Fibroblast of the aortic adventitia (primary cell): ENCODE measurements at places on chromosomes 2 and 18. TPM values are rescaled to one million over a fixed set of nuclear protein-coding genes. Genes with fewer than 3 reads are reported as not detected.

Gene ZNF396
- total RNA-seq: 2.0 and 2.4 TPM in 2 replicates

DNA sequence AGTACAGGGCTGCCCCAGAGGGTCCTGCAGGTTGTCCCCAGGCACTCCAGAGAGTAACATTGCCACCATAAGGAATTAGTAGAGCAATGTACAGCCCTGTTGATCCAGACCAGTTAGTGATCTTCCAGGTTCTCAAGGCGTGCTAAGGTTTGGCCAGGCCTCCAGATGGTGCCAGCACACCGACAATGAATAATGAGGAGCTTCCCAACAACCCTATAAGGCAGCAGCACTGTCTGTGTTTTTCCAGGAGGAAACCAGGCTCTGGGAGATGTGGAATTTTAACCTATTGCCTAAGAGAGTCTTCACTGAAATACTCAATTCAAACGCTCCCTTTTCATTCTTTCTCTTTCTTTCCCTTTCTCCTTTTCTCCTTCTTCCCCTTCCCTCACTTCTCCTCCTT, 122.1 kb downstream of the MGAT5 start:
- peak; percentile 76 for DNase-seq

DNA sequence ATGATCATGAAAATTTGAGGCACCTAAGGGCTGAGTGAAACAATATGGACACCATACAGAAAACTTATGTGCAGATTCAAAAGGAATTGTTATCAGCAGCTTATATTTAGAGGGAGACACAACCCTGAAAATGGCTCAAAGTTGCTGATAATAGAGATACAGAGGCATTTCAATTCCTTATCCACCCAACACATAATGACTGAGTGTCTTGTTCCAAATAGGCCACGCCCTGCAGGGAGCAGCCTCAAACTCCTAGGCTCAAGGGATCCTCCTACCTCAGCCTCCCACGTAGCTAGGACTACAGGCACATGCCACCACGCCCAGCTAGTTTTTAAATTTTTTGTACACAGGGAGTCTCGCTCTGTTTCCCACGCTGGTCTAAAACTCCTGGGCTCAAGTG, 79.0 kb downstream of the LBH start:
- DNase-seq: no peak

GRCh38 chr2:47666332-47666731, 116.6 kb upstream of the MSH6 start:
- no peak for DNase-seq

Gene SERPINB3
- not detected in 2 replicates for total RNA-seq

Gene NAT8
- not detected in 2 replicates for total RNA-seq

Gene BMP10
- total RNA-seq: not detected in 2 replicates

DNA sequence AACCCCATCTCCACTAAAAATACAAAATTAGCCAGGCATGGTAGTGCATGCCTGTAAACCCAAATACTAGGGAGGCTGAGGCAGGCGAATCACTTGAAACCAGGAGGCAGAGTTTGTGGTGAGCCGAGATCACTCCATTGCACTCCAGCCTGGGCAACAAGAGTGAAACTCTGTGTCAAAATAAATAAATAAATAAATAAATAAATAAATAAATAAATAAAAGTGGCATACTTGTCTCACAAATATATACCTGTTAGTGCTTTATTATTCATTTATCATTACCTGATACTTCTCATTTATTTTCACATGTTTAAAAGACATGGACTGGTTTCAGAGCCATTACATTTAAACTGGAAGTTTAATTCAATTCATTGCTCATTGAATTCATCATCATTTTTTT, 491.4 kb upstream of the CDH7 start:
- no peak for DNase-seq

DNA sequence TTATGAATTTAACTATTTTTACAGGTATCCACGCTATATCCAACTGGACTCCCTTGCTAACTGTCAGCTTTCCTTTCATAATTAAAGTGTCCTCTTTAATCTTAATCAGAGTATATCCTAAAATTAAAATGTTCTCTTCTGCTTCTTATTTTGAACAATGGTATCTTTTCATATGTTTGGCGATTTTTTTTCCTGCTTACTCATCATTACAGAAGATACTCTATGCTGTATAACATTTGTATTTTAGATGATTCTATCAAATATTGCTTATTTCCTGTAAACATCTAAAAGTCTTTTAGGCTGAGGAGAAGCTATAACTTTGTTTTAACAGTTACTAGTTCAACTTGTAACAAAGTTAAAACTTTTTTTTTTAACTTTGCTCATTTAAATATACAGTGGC, 17.4 kb downstream of the SCN2A start:
- no peak for DNase-seq

GRCh38 chr2:187434342-187434785, 13.7 kb downstream of the CALCRL start:
- DNase-seq: peak; percentile 39

- DNase-seq: peak; percentile 82
Observed at GRCh38 chr2:164785457-164785856, 56.2 kb downstream of the COBLL1 start.

DNA sequence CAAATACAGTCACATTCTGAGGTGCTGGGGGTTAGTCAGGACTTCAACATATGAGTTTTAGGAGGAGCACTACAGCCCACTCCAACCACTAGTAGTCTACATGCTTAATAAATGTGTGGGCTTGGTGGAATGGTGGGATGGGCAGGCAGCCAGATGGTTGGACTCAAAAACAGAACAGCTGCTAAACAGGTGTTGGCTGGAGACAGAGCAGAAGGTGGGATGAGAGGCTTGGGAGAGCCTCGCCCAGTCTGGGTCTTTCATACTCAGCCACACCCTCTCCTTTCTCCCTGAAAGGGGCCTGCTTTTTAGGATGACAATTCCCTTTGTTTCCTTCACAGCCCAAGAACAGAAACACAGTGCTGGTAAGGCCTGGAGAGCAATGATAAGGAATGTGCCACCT, 143.9 kb upstream of the KLHL29 start:
- DNase-seq: no peak

Gene TMEM247
- total RNA-seq: not detected in 2 replicates

DNA sequence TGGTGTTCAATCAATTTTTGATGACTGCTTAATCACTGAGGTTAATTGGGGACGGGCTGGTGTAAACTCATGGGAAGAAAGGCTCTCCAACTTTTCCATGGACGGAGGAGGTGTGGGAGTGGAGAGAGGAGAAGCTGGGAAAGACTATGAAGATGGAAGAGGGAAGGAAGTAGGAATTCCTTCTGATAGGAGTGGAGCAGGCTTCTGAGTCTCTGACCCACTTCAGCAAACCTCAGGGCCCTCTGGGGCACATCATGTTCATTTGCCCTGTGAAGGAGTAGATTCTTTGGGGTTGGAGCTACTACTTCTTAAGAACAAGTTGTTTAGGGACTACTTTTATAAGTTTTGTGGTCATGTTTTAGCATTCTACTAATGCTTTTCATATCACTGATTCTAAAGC, 87.0 kb upstream of the MAP4K3 start:
- peak; percentile 49 for DNase-seq

- no peak for DNase-seq
Observed at GRCh38 chr2:160289831-160290230, 89.8 kb upstream of the ITGB6 start.

DNA sequence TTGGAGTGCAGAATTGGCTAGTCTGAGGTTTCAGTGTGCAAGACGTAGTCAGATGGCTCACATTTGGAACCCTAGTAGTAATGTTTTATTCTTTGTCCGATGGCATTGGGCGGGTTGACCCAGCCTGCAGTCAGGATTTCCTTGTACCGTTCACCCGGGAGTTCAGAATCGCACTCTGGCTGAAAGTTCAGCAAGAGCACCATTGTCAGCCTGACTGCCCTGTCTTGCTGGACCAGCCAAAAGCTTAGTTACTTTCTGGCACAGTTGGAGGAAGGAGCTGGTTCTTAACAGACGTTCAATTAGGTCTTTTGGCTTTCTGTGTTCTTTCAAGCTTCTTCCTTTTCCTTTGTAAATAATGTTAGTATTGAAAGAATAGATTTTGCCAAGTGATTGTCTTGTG, 18.6 kb downstream of the RMC1 start:
- no peak for DNase-seq

GRCh38 chr2:152383702-152384101, 48.7 kb downstream of the FMNL2 start:
- no peak for DNase-seq

Gene ACMSD
- not detected in 2 replicates for total RNA-seq

GRCh38 chr2:98849113-98849512, 86.9 kb downstream of the CRACDL start:
- no peak for DNase-seq

DNA sequence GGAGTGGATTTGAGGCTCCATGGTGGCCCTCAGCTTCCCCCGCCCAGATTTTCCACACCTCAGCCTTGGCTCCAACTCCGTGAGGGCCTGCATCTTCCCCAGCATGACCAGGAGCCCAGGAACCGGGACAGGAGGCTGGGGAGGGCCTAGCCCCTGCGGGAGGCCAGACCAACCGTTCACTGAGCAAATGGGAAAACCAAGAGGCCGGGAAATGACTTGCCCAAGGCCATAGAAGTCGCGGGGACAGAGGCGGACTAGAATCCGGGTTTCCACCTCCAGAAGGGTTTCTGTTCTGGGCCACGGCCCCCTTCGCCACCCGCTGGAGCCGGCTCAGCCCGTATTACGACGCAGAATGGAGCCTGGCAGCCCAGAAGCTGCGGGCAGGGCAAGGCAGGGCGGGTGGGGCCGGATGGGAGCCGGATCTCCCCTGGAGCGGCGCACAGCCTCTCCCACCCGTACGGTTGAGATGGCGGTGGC, 7.9 kb upstream of the CRYBA2 start:
- no peak for DNase-seq

Gene ACAA2
- 56.8 and 80.1 TPM in 2 replicates for total RNA-seq

GRCh38 chr2:171522788-171523087, 464 bp downstream of the CYBRD1 start:
- DNase-seq: peak; percentile 22

DNA sequence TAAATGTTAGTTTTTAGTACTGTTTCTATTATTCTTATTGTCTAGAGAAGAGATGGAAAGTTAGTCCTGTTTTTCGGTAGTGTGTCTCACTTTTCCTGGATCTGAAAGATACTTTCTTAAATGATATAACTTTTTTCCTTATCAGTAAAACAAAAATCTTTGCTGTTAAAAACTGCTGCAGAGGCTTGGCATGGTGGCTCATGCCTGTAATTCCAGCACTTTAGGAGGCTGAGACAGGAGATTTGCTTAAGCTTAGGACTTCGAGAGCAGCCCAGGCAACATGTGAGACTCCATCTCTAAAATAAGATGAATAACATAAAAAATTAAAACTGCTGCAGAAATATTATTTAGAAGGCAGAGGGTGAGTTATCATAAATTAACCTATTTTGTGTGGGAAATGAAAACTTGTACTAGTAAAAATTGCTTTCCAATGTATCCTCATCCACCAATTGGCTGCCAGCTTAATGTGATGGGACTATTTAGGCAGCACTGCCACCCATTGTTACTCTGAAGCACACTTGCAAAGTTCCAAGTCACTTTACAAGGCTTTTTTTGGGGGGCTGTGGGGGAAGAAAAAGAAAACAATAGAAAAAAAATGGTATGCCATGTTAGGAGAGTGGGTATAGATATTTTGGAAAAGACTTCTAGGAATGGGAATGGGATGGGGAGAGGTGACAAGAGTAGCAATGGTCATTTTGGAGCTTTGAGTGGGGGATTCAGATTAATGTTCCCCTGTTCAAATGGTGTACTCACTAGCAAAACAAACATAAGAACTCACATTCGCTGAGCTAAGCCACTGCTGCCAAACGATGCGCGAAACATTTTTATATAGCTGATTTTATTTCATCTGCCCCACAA, 62.7 kb downstream of the MEIS1 start:
- DNase-seq: no peak

DNA sequence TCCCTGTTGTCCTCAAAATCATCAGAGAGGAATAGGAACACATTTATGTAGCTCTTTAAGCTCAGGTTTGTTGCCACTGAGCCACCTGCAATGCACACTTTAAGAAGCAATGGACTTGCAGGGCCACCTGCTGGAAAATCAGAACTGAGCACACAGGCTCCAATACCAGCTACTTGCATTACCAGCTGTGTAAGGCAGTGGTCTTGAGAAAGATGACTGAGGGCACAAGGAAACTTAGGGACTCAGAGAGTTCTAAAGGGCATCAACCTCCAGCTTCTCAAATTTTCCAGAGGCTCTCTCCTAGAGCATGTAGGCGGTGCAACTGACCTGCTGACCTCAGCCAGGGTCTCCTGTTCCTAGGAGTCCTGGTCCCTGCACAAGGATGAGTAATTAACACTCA, 2.5 kb upstream of the CNDP2 start:
- DNase-seq: peak; percentile 77

DNA sequence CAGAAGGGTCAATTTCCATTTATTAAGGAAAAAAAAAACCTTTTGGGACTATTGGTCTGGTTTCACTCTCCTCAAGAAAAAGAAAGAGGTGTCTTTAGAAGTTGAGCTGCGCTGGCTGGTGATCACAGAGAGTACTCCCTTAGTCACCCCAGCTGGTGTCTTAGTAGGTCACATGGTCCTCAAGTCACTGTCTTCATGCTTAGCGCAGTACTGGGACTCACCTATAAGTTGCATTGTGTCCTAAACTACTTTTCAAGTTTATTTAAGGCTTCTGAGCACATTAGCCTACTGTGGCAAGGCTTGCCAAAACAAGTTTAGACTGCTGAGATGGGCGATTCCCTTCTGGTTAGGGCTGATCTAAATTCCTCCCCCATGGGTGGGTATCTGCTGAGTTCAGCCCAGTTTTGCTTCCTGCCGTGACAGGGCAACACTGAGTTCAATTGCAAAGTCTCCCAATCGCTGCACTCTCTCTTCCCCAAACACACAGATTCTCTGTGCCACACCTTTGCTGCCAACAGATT, 824.9 kb upstream of the CRIM1 start:
- no peak for DNase-seq

DNA sequence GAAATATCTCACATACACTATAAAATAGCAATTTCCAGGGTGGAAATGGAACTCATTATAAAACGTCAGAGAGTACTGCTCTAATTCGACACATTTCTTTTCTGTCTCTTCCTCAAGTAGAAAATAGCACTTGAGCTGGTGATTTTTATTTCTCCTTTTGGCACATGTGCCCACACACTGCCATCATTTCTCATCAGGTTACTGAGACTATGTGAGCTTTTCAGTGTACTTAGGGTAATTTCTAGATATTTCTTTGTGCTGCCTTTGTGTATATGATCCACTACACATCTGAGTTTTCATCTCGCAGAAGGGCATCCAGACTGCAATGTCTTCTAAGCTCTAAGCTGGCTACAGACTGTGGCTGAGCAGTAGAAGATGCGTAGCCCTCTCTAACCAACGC, 62.1 kb upstream of the PGAP1 start:
- no peak for DNase-seq

Gene LYG2
- not detected in 2 replicates for total RNA-seq

GRCh38 chr2:143903172-143903856, 616.6 kb downstream of the ZEB2 start:
- DNase-seq: no peak

Gene TDRD15
- total RNA-seq: not detected in 2 replicates

GRCh38 chr2:111164078-111164477, 43.4 kb downstream of the BCL2L11 start:
- DNase-seq: no peak

Gene NR4A2
- 0.41 and 0.81 TPM in 2 replicates for total RNA-seq

DNA sequence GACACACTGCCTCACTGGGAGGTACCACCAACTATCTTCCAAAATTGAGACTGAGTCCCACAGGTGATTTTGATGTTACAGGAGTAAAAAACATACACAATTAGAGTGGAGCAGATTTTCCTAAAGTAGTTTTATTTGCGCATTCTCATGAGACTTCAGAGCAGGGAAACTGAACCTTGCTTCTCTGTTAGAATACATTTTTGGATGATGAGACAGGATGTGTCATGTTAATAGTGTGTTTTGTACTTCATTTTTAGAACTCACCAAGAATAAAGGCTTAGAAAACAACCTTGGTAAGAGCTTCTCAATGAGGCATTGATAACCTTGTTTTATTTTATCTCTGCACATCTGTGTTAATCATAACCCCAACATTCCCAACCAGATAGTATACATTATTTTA, 310.2 kb upstream of the GALNT5 start:
- DNase-seq: no peak
